ENCODE measurements at places on chromosomes 12 and 14.

DNA sequence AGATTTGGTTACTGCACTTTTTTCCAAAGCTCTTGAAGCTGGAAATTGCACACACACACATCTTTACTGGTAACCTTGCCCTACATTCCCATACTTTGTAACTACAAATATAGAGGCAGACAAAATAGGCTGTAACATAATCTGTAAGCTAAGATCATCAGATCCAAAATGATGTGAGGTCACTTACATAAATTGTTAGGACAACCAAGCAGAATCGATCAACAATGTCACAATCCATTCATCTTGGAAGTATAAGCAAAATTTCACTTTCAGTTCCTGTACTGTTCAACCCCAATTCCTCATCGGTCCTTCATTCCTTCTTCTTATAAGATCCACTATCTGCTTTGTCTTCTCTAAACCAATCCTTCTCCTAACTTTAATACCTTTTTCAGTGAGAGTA lies 72.6 kb downstream of the EPS8 start:
- H3K27me3 ChIP-seq: peaks cover 11% of the 10 kb centered on the region
- no peak overlapping the region for H3K27ac ChIP-seq
- no peak overlapping the region for H3K4me3 ChIP-seq
- DNase-seq: no peak
- peaks cover 4% of the 10 kb centered on the region for H3K4me1 ChIP-seq

DNA sequence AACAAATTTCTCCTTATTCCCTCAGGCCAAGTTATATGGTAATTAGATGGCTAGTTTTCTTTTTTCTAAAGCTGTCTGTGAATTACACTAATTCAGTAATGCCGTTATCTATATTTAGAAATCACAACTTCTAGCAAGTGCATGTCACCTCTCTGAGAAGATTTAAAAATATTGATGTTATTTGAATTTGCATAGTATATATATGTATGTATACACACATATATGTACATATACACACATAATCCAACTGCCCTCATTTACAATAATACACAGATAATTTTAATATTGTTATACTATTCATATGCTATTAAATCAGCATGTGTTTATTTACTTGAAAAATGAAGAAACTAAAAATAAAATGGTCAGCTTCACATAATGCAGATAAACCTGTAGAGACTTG lies 563.9 kb downstream of the SLC16A7 start:
- no peak overlapping the region for H3K4me3 ChIP-seq
- H3K27me3 ChIP-seq: no peaks in the 10 kb centered on the region
- no peak overlapping the region for H3K27ac ChIP-seq
- no peak for DNase-seq
- no peaks in the 10 kb centered on the region for H3K36me3 ChIP-seq

DNA sequence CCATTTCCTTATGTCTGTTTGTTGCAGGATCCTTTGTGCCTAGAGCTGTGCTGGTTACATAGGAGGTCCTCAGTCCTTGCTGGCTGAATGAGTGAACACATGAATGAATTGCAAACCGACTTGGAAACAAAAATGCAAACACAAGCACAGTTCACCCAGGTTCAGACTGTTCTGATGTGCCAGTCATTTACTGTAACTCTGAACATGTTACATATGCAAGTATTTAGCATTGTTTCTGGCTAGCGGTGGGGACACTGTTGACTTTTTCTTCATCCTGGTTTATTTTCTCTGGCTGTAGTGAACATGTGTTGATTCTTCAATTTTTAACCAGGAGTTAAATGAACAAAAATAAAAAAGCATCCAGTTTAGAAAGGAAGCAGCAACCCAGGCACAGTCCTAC lies 33.4 kb downstream of the TSPAN9 start:
- no peak overlapping the region for H3K27ac ChIP-seq
- no peak for DNase-seq
- no peaks in the 10 kb centered on the region for H3K4me1 ChIP-seq
- H3K36me3 ChIP-seq: no peaks in the 10 kb centered on the region

DNA sequence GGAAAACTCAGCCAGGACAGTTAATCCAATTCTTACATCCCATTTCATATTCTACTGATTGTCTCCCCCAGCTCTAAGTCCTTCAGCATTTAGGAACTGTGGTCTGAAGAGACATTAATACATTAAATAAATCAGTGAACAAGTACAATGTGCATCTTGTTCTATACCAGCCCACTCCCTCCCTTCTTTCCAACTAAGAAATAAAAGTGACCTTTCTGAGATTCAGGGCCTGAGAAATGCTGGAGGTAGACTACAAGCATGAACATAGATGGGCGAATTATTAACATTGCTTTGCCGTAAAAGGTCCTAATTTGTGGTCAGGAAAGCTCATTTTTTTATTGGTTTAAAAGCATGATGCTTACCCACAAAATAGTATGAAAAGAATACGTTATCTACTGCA lies 113.1 kb downstream of the NELL2 start:
- H3K4me3 ChIP-seq: no peak overlapping the region
- no peaks in the 10 kb centered on the region for H3K36me3 ChIP-seq
- no peak for DNase-seq
- H3K27ac ChIP-seq: no peak overlapping the region

- no peak overlapping the region for H3K27ac ChIP-seq
- H3K27me3 ChIP-seq: no peaks in the 10 kb centered on the region
- H3K36me3 ChIP-seq: no peaks in the 10 kb centered on the region
- DNase-seq: no peak
- H3K4me3 ChIP-seq: no peak overlapping the region
- no peaks in the 10 kb centered on the region for H3K4me1 ChIP-seq
These were observed 100.5 kb downstream of the EXOC5 start for GRCh38 chr14:57168138-57168679.

Measured in activated T-helper 2 cell treated with anti-CD3 and anti-CD28 coated beads, Interferon-gamma antibody, Interleukin-2, Interleukin-4, amounts not matched to agents 10 μg/mL and 5 μg/mL and 100 μg/mL, durations not matched to agents 14 hours and 24 hours and 36 hours (primary cell).